ENCODE measurements at places on chromosomes 7 and 10.

DNA sequence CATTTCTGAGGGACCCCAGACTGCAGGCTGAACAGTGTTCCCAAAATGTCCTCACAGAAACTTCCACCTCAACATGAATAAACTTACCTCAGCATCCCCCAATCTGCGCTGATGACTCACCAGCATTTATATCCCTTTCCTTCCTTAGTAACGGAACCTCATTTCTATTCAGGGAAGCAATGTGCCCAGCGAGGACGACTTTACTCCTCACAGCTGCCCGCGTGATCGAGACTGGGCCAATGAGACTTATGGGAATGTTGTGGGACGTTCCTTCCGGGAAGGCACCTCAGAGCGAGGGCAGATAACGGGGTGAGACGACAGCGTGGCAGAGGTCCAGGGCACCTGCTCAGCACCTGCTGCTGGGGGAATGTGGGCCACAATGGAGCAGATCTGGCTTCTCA is 73.1 kb upstream of the CAMK2B start:
- DNase-seq: no peak

DNA sequence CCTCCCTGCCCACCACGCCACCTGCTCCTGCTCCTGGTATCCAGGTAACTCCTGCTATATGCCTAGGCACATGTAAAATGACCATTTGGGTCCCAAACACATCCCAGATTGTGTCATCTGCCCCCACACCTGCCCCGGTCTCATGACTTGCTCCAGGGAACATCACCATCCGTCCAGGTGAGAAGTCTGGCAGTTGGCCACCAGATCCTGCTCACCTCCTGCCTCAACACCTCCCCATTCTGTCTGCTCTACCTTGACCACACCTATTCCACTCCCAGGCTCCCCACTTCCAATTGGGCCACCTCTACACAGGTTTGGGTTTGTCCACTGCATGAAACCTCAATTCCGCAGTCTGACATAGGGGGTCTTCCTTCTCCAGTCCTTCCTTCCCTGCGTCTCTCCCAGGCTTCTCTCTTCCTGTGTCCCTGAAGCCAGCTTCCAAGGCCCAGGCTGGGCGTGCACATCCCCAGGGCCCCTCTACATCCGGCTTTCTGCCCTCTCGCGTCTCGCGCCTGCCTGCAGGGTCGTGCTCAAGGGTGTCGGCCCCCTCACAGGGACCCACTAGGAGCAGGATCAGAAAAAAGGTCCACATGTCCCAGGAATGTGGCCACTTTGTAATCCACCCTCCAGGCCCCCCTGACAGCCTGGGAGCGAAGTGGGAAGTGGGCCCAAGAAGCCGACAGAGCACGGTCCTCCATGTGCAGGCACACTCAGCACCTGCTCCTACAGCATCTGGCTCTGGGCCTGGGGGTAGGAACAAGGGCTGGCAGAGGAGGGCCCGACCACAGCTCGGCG is 49.3 kb upstream of the DAGLB start:
- no peak for DNase-seq

- DNase-seq: no peak
Observed at GRCh38 chr7:31688996-31689395, 2.0 kb downstream of the PPP1R17 start.

DNA sequence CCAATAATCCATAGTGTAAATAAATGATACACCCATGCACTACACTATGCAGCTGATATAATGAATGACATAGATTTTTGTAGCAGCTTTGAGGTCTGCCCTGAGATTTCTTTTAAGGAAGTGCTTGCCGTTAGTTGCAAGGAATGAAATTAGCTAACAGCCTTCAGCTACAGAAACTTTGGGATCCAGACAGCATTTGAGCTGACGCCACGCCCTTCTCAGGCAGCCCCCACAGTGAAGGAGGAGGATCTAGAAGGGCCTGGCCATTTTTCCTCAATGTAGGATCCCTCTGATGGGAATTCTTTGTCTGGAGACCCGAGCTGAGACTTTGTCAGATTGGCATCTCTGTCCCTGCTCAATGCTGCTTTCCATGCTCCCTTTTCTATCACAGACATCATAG is 6.1 kb upstream of the PDK4 start:
- DNase-seq: no peak

DNA sequence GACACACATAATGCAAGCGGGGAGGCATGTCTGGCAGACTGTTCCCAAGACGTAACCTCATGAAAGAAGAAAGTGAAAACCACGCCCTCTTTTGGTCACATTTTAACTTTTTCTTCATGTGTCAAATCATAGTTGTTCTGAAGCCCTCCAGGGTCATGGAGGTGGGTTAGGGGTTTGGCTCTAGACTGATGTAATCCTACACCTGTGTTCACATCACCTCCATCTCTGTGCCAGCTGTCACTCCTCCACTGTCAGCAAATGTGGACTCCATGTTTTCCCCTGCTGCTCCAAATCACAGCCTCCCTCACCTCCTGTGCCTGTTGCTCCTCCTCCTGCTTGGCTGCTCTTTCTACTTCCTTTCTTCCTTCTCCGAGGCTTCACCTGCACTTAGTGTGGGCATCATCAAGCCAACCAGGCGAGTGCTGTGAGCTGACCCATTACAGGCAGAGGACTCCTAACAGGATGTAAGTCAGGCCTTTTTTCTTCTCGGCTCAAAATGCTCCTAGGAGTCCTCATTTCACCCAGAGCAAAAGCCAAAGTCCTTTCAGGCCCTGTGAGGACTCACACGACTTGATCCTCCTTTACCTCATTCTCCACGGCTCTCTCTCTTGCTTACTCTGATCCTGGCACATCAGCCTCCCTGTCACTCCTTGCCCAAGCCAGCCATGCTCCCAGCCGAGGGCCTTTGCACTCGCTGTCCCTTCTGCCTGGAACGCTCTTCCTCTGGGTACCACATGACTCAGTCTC is 66.4 kb upstream of the IFRD1 start:
- no peak for DNase-seq

GRCh38 chr7:138434597-138435019 is 25.5 kb upstream of the TRIM24 start:
- no peak for DNase-seq

DNA sequence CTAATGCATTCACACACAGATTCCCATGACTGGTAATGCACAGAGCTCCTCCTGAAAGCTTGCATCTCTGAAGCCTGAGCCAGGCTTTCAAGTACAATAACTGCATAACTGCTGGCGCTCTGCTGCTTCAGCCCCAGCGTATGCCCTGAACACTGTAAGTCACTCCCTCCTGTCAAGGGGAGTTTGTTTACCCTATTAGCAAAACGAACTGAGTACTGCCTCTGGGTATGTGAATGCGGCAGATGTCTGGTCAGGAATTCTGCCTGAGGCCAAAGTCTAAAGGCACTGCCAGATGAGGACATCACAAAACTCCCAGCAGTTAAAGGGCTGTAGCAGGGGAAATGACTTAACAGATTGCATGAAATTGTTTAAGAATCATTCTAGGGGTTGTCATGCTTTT is 97.7 kb downstream of the NRCAM start:
- DNase-seq: no peak

DNA sequence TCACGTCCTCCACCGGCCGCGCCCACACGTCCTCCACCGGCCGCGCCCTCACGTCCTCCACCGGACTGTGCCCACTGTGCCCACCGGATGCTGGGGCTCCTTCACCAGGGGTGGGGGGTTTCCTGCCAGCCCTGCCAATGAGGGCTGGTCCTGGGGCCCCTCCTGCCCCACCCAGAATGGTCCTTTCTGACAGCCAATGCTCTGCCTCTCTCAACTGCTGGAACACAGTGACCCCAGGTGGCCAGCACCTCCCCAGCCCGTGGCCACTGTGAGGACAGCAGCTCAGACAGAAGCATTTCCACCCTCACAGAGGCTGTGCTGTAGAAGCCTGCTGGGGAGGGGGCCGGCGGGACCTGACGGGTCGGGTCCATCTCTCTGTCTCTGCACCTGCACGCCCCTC is 90.1 kb upstream of the DNAAF5 start:
- peak; percentile 31 for DNase-seq

GRCh38 chr10:58608351-58608750 is 95.7 kb downstream of the BICC1 start:
- DNase-seq: no peak

DNA sequence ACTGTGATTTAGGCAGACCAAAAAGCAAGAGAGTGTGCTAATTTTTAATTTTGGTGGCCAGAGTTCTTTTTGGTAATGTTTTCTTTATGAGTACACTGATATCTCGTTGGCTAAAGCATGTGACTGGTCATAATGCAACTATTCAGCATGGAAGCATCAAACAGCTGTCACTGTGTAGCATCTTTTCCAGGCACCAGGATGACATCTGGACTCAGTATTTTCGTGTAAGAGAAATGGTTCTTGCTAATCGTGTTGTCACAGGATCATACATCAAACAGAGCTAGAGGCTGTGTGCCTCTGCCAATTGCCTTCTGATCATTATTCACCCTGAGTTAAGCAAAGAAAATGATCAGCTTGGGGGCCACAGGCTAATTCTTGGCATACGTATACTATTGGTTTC is 118.9 kb downstream of the SND1 start:
- DNase-seq: no peak

DNA sequence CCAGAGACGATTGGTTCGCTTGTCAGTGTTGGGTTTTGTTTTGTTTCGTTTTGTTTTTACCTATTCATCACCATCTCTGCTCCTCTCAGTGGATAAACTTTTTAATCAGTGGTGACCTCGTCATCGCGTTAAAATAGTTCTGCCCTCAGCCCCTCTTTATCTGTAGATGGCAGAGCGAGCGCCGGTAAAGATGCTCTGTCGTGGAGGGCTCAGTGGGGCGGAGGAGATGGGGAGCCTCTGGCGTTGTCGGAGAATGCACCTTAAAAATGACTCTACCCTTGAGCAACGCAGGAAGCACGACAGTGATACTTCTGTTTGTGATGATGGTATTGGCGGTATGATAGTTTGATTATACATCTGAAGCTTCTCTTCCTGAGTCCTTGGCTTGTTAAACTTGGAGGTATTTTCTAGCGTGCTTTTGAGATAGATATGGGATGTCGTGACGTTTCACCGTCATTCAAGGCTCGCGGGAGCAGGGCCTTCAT is 554 bp downstream of the CSGALNACT2 start:
- peak; percentile 43 for DNase-seq

- DNase-seq: no peak
Observed at GRCh38 chr7:50446542-50446960, 3.6 kb downstream of the FIGNL1 start.

DNA sequence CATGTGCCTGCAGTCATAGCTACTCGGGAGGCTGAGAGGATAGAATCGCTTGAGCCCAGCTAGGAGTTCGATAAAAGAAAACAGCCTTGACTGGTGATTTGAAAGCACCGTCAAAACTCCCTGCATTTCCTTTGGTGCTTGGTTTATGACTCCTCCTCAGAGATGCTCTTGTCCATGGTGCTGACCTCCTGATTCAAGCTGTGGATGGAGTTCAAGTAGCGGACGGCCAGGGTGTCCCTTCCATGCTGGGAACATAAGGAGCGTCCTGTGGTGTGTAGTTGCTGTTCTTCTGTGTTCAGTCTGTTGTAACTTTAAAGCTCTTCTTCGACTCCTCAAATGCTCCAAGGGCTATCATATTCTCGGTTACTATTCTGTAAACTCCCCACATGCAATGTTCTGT is 382.5 kb upstream of the KIAA1217 start:
- DNase-seq: no peak

DNA sequence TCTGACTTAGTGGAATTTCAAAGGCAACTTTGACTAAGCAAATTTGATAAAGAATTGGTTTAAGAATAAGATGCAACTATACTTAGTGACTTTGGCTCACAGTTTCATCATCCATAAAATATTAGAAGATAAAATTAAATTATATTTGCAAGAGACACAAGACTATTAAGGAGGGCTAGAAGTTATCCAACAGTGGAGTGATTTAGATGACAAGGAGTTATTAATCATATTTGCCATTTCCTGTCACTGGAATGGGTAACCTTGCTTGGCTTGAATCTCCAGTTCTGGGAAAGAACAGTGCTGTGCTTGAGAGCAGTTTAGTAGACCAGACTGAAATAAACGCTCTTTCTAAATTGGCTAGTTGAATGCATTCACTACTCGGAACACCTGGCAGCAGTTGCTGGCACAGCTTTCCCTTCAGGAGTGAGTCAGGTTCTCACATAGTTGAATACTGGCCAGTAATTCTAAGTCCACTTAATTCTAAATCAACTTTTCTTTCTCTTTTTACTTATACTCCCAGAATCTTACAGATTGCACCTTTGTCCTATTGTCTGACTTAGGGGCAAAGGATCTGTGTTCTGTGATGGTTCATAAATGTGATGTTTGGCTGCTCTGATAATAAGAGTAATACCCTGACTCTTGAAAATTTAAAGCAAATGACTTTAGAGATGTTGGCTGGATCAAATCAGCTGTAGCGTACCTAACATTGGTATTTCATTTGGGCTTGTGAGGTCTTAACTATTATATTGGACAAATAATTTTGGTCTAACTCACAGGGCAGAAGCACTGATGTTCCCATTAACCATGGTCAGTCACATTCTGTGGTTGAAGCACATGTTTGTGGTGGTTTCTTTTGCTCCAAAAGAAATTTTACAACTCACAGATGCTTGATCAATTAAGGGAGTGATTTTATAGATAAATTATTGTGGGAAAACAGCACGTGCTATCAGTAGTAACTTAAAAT is 16.6 kb downstream of the STMP1 start:
- no peak for DNase-seq

DNA sequence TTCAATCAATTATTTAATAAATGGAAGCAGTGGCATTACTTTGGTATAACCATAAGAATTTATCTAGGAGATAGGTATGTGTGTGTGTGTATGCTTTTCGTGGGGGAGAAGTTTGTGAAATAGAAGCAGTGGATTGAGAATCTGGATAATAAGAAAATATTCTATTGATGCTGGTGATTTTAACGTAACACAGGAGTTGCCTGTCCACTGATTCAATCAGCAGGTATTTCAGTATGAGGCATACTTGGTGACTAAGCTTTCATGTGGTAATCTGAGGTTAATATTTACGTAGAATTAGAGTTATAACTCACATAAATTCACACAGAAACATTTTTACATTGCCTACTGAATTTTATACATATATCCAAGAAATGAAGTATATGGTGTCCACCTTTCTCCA is 568.0 kb downstream of the ZWINT start:
- DNase-seq: no peak

DNA sequence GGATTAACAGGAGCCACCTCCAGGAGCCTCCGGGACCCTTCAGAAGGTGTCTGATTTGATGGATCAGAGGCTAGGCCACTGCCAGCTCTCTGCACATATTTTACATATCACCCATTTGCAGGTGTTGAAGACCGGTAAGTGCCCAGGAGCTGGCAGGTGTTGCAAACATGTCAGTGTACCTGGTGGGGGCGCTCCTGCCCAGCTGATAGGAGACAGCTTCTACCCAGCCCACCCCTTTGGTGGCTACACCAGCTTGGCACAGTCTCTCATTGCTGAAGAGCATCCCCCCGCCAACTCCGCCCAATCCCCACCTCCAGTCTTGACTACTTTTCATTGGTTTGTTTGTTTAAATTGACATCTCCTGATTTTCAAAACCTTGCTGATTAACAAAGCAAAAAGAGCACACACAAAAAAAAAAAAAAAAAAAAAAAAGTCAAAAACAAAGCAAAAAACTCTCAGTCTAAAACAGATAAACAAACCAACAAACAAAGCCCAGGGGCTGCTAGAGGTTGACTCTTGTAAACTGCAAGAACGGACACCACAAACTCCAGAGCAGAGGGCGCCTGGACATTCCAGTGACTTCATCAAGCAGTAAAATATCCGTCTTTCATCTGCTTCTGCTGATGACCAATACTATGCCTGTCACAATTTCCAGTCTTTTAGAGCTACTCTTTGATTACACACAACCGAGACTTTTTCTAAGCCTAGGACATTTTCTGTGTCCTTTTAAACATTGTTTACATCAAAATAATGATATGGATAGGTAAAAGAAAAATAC is 275.3 kb downstream of the NRG3 start:
- no peak for DNase-seq

Data from activated naive CD4-positive, alpha-beta T cell (primary cell).